ENCODE measurements at places on chromosomes 7 and 10. TPM values are rescaled to one million over a fixed set of nuclear protein-coding genes. Genes with fewer than 3 reads are reported as not detected.

PCLO gene
- 0.93 TPM for total RNA-seq

GRCh38 chr7:21526007-21526406 is 16.8 kb upstream of the DNAH11 start:
- no peak for DNase-seq

DNA sequence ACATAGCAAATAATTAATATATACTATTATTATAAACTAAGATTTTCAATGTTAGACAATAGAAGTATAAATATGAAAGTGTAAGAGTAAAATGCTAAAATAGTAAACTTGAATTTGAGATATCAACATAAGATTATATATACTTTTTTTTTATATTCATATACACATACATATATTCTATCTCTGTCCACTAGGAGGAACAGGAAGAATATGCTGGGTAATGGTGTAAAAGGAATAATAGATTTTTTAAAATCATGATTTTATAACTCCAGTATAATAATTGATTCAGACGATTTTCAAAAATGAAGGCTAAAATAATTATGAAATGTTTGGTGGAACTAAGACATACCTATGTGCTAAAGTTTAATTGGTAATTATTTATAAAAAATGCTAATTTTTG is 37.7 kb downstream of the AGMO start:
- no peak for DNase-seq

- no peak for DNase-seq
Observed at GRCh38 chr7:130893441-130893894, 159.5 kb upstream of the KLF14 start.

DNA sequence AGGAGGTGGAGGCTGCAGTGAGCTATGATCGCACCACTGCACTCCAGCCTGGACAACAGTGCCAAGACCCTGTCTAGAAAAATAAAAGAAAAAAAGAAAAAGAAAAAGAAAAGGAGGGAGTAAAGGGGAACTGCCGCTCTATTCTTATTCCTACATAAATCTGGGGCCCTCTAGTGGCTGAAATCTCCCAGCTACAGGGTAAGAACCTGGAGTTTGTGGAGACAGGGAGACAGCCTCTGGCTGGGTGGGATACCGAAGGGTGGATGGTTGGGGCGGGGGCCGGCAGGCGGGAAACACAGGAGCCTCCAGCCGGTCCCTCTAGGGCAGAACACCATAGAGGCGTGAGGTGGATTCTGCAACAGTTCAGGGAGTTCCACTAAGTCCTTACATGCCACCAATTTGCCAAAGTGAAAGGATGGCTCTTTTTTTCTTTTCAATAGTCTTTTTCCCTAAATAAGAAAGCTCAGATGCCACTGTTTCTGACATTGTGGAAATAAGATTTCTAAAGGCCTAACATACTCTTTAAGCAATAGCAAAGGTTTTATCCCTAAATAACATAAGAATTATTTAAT is 117.3 kb downstream of the SVIL start:
- DNase-seq = peak; percentile 30
